ENCODE measurements at places on chromosomes 6 and 20. TPM values are rescaled to one million over a fixed set of nuclear protein-coding genes. Genes with fewer than 3 reads are reported as not detected.

Gene RIMS4
- 0.61 TPM for polyA plus RNA-seq

- no peak for DNase-seq
These were observed 11.9 kb downstream of the ERMARD start for GRCh38 chr6:169763308-169763707.

DNA sequence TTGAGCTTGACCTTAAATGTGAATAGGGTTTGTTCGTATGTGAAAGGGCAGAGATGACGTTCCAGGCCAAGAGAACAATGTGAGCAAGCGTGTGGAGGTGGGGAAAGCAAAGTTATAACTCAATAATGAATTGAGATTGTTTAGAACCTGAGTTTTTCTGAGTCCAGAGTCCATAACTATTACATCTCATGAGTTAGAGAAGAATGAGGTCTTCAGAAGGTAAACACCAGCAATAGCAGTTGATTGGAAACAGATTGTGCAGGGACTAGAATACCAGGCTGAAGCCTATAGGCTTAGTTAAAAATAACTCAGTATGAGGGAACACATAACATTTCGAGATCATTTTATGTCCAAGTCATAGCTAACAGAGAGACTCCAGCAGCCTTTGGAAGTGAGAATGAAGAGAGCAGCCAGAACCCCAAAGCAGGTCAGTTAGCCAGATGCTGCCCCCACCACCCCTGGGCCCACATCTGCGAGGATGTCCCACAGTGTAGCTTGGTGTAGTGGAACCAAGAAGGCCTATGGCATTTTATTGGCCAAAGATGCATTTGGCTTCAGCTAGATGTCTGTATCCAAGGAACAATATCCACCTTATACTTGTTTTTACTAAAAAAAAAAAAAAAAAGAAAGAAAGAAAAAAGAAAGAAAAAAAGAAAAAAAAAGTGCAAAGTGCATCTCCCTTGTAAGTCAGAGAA is 121.7 kb downstream of the TNFRSF21 start:
- DNase-seq = no peak

Gene RBBP8NL
- polyA plus RNA-seq = 0.87 TPM

GRCh38 chr6:154187714-154188113 is 148.7 kb downstream of the OPRM1 start:
- DNase-seq = no peak

Gene ZSCAN9
- polyA plus RNA-seq = 34.2 TPM

DNA sequence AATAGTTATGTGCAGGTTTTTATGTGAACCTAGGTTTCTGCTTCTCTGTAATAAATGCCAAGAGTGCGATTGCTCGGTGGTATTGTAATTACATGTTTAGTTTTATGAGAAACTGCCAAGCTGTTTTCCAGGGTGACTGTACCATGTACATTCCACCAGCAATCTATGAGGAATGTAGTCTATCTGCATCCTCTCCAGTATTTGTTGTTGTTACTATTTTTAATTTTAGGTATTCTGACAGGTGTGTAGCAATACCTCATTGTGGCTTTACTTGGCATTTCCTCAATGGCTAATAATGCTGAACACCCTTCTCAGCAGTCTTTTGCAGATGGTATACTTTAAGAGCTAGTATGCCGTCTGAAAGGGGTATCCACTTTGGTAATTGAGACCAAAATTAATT is 142.1 kb downstream of the BMP2 start:
- no peak for DNase-seq

Gene PIGT
- polyA plus RNA-seq = 101 TPM

DNA sequence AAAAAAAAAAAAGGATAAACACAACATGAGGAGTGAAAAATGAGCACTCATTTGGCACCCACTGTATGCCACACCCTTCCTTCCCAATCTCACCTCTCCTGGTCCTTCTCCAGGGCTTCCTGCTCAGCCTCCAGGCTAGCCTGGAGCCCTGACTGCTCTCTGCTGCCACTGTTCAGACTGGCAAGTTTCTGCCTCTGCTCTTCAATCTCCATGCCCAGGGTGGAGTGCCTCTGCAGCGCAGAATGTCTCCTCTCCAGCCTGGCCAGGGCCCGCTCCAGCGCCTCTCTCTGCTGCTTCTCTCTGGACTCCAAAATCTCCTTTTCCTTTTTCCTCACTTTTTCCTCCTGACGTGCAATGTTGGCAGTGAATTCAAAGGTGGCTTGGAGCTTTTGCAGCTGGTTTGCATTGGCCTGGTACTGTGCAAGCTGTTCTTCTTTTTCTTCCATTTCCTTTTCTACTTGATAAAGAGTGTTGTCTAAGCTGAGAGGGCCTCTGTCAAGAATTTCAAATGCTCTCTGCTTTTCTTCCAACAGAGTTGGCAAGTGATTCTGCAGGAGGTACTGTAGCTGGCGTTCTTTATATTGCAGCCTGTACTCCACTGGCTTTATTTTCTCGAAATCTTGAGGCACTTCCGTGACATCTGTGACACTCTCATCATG is 194.4 kb downstream of the KIF16B start:
- DNase-seq = no peak

DNA sequence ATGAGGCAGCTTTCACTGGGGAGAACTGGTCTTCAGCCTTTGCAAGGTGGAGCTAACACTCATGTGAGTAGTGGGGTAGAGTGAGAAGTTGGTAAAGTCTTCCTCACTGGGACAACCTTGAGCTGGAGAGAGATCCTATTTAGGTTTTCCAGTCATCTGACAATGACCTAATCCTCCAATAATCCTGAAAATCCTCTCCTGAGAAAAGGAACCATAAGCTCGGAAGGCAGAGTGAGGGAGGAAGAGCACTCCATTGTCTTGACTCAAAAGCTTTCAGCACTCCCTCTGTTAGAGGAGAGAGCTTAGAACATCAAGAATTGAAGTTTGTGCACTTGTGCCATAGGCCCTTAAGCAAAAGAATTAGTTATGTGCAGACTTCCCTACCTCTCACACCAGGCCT is 77.8 kb downstream of the TRAM2 start:
- DNase-seq = no peak

DNA sequence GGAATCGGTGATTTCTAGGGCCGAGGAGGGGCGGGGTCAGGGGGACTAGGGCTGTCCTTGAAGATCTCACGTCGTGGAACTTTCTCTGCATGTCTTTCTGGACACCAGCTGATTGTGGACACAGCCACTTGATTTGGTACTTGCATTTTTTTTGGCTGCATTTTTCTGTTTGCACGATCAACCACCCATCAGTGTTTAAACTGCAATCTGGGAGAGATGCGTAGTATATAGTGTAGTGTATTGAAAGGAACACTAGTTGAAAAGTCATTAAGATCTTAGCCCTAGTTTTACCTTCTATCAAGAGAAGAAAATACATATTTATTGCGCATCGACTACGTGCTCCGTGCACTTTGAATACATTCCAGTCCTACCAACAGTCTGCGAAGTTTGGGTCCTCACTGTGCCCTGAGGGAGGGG is 657 bp downstream of the NT5DC1 start:
- no peak for DNase-seq

DNA sequence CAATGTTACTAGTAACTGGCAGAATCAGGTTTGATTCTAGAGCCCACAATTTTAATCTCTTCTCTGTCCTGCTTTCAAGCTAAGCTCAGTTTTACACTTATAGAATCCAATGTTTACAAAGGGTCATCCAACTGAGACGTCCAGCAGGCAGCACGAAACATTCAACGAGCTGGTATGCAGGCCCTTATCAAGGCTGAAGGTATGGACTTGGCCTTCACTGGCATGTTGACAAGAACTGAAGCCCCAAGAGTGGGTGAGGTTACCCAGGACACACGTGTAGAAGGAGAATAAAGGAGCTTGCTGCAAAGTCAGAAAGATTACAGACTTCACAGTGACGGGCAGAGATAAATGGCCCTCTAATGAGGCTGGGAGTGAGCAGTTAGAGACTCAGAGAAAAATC is 187.4 kb downstream of the KIF16B start:
- no peak for DNase-seq

DNA sequence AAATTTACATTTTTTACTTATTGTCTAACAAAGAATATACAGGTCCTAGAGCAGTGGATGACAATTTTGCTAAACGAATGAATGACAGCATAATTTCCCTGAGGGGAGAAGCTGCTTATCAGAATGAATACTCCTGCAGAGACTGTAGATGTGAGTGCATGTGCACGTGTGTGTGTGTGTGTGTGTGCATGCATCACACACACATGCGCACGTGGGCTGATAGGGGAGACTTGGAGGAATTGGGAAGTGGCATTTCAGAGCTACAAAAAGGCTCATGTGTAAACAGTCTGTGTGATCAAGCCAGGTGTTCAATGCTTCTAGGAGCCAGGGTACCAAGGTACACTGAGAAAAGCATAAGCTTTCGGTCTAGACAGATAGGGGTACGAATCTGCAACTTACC is 93.5 kb upstream of the SASH1 start:
- no peak for DNase-seq

Gene HEY2
- 7.7 TPM for polyA plus RNA-seq

GRCh38 chr6:97175806-97176205 is 107.2 kb downstream of the MMS22L start:
- DNase-seq = no peak

- DNase-seq = no peak
These were observed 173.5 kb downstream of the SLC35F1 start for GRCh38 chr6:118080547-118080946.

Data from right renal cortex interstitium (tissue), 3 donors.